ENCODE measurements at places on chromosomes 12 and 14.
A peak's percentile ranks its signal among the peaks of the same experiment; 100 is the strongest.

GRCh38 chr12:91272461-91273063 lies 89.9 kb upstream of the DCN start:
- no peak for DNase-seq

- no peak for DNase-seq
These were observed 919.9 kb downstream of the FSCB start for GRCh38 chr14:43587183-43587582.

- no peak for DNase-seq
These were observed 158.5 kb downstream of the NELL2 start for GRCh38 chr12:44717612-44718011.

GRCh38 chr12:3596703-3597415 lies 105.9 kb downstream of the PRMT8 start:
- no peak for DNase-seq

DNA sequence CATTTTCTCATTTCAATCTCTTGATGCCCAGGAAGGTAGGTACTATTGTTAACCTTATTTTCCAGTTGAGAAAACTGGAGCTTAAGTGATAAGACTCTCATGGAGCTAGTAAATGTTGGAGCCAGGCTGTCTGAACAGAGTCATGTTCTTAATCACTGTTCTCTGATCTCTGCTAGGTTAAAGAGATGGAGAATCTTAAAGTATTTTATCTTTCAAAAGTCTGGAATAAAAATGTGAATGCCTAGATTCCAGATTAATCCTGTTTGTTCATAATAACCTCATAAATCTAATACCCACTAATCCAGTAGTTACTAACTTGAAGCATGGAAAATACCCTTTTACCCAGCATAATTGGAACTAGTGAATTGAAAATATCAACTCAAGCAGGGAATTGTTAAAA lies 341.0 kb upstream of the RGS6 start:
- no peak for DNase-seq

DNA sequence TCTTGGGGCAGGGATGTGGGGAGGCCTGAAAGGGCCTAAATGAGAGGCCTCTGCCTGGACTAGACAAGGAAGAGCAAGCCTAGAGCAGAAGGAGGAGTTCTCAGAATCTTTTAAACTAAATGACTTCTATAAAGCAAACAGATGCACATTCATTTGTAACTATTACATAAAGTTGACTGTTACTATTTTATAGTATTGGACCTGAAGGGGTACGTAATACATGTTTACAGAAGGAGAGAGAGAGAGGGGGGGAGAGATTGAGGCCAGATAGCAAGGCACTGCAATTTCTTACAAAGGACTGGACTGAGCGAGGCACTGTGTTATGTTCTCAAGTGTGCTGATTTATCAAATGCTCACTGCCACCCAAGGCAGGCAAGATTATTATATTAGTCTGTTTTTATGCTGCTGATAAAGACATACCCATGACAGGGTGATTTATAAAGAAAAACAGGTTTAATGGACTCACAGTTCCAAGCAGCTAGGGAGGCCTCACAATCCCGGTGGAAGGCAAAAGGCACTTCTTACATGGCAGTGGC lies 215.8 kb upstream of the NOS1 start:
- DNase-seq: no peak

DNA sequence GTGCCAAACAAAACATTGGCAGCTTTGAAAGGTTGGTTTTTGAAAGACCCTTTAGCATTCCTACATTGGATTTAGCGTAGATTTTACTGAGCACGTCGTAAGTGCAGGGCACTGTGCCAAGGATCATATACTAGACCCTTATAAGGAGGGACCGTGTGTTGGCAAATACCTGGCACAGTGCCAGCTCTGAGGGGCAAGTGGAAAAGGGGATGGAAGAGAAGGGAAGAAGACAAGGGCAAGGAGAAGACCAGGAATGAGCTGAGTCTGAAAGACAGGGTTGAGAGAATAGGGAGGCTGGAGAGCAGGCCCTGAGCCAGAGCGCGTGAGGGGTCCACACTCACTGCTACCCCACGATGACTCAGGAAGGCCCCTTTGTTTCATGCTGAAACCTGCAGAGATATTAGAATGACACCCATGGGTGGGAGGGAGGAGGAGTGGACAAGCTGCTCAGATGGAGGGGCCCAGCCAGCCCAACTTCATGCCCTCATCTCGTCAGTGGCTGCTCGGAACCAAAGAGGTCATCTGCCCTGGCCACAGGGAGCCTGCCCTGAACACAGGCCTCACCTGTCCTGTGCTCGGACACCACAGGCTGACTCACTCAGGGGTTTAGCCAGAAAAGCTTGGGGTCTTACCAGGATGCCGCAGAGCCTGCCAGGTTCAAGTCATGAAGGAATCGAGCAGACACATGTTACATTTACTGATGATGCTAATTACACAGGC lies 25.0 kb downstream of the RAB35 start:
- DNase-seq: no peak

DNA sequence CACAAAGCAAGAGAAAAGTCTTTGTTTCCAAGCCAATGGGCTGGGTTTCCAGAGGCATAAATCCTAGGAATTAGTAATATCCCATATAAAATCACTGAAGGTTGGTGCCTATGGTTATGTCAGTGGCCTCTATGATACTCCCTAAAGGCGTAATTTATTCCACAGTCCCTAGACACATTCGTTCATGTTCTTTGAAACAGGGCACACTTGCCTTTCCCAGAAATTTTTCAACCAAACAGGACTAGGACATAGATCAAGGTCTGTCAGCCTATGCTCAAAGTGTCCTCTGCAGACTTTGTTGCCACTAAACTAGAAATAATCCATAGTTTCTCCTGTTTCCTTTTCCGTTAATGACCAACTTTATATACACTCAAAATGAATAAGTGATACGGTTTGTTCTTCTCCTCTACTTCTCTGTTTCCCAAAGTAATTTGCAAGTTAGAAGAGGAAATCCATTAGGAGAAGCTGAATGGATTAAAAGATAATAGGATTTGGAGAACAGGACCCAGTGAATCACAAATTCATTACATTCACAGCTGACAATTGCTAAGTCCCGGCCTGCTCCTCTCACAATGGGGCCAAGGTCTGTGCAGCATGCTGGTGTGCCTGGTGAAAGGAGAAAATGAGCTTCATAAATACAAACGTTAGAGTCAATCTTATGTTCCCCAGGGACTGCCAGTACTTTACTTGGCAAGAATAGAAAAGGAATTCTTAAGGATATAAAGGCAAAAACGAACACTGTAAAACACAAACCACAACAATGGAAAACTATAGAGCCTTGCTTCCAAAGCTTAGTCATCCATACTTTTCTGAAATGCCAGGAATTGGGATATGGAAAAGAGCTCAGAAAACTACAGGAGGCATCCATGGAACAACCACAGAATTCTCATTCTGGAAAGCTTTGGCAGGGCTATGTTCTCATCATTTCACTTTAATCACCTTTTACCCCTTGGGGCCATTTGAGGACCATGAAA lies 966.2 kb downstream of the NRXN3 start:
- DNase-seq: no peak

GRCh38 chr12:6927379-6928021 lies at the start of gene ATN1:
TSS of gene ATN1 (plus strand) at chr12:6927959. CDS start at chr12:6934002, 6,043 bp downstream.
- peak; percentile 57 for DNase-seq

DNA sequence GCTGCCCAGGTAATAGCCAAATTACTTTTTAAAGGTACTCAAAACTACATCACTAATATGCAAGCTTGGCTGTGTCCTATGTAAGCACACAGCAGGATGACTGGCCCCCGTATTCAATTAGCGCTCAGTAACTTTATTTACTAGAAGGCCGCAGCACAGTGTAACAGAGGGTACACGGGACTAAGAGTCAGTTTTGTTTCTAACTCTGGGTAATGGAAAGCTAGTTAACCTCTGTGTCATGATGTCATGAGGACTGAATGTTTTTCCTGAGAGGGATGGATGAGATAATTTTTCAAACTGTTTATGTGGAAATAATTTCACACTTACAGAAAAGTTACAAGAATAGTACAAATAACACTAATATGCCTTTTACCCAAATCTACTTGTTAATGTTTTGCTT lies 27.1 kb downstream of the GALNT4 start:
- DNase-seq: no peak

GRCh38 chr12:109305547-109305946 lies 3.5 kb downstream of the FOXN4 start:
- DNase-seq: no peak

GRCh38 chr14:88815980-88816379 lies 8.5 kb upstream of the TTC8 start:
- no peak for DNase-seq

DNA sequence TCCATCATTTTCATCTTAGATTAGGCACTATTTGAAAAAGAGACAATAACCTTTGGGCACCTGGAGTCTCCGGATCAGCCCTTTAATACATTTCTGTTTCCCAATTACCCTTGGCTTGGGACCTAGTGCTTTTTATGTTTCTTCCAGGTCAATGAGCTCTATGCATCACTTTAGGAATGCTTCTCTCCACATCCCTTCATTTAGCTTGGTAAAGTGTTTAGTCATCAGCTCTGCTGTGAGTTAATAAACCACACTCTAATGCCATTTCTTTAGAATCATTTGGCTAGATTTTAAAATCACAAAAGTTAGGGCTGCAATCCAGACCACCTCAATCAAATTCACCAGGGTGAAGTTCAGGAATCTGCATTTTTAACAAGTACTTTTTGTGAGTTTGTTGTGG lies 41.7 kb downstream of the RASSF9 start:
- DNase-seq: no peak

DNA sequence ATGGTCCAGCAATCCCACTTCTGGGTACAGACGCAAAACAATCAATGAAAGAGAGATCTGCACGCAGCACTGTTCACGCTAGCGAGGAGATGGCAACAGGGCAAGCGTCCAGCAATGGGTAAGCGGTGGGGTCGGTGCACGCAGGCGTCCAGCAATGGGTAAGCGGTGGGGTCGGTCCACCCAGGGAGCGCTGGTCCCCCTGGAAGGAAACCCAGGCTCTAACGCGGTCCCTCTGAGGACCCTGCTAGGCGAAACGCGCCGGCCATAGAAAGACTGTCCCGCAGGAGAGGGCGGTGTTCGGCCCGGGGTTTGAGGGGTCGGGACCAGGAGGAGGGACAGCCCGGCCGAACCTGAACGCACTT lies 618 bp upstream of the PGAM5 start:
- peak; percentile 9 for DNase-seq

GRCh38 chr14:68225321-68225720 lies 405.7 kb downstream of the RAD51B start:
- no peak for DNase-seq

DNA sequence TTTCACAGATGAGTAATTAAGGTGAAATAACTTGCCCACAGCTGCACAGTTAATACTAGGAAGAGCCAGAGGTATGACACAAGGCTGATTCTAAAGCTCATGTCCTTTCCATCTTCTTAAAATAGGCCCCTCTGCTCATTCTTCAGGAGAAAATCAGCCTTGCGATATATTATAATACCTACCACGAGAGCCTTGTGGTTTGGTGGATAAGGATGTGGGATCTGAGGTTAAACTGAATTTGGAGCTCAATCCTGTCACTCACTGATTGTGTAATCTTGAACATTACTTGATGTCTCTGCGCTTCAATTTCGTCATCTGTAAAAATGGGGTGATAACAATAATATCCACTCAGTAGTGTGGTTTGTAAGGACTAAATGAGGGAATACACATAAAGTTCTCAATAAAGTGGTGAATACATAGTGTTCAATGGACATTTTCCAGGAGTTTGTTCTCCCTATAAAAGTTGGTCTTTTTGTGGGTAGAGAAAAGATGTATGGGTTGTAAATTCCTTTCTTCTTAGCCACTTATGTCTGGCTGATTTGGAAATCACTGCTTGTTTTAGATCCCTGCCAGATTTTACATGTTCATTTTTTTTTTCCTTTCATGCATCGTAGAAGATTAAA lies 25.1 kb upstream of the ATP2B1 start:
- peak; percentile 27 for DNase-seq

DNA sequence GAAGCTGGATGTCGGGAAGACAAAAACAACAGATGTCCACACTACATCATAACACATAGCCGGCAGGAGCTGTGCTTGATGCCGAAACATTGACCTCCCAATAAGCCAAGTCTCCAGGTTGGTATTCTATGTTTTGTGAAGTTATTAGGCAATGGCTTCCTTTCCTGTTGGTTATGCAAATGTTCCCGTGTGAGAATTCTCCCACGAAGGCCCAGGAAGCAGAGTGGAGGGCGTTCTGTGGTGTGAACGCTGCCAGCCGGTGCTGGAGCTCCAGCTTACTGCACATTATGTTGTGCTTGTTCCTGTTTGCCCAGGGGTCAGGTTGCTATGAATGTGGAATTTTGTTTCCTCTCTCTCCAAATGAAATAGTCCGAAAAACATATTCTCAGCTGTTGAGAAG lies 156.4 kb upstream of the HMGA2 start:
- no peak for DNase-seq

GRCh38 chr14:30698463-30698862 lies 76.3 kb downstream of the SCFD1 start:
- DNase-seq: no peak

DNA sequence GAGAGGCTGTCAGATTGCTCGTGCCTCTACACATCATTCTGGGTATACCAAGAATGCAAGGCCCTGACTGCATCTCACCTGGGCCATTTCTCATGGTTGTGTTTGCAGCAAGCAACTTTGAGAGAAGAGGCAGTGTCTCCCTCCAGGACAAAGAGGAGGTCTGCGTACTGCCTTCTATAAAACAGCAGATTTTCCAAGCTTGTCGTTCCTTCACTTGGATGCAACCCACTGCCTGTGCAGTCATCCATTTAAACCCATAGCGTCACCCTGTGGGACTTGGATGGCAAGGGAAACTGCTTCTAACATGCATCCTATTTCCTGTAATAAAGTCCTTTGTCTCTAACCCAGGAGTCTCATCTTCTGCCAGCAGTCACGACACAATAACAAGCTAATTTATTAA lies 1.3 kb downstream of the POMT2 start:
- no peak for DNase-seq

DNA sequence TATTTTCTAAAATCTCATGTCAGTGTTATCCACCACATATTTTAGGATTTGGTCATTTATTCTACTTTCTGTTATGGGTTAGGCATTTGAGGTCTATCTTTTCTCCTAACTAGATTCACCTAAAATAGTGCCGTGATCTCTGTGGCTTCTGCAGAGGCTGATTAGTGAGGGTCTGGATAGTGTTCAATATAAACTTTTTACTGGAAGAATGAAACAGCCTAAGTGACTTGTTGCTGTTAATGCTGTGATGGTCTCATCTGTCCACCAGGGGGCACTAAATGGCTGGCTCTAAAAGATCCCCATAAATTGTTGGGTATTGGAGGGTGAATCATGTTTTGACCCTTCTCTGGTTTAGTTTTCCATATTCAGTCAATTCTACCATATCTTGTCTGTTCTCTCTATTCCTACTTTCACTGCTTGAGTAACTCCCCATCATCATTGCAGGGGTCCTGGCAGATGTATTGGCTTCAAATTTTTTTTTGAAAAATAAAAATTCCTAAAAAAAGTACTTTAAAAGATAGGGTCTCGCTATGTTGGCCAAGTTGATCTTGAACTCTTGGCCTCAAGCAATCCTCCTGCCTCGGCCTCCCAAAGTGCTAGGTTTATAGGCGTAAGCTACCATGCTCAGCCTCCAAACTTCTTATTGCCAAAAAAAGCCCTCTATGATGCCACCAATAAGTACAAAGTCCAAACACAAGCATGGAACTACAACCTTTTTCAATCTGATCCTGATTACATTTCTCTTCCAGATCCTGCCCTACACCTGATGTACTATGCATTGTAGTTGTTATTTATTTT lies 6.9 kb downstream of the PABPN1 start:
- peak; percentile 66 for DNase-seq

GRCh38 chr12:191541-191940 lies 22.4 kb downstream of the SLC6A12 start:
- no peak for DNase-seq

- no peak for DNase-seq
These were observed 169.2 kb upstream of the HMGA2 start for GRCh38 chr12:65655074-65655493.

GRCh38 chr12:1533205-1533601 lies 61.2 kb downstream of the FBXL14 start:
- peak; percentile 23 for DNase-seq

Data from CD4-positive, alpha-beta T cell treated with Interferon alpha-2 for 1 hour (primary cell).